ENCODE measurements at places on chromosomes 2 and 18.

- DNase-seq = no peak
Observed at GRCh38 chr2:25617948-25618646, 55.3 kb downstream of the DTNB start.

- no peak for DNase-seq
Observed at GRCh38 chr2:222506230-222506935, 82.0 kb downstream of the SGPP2 start.

DNA sequence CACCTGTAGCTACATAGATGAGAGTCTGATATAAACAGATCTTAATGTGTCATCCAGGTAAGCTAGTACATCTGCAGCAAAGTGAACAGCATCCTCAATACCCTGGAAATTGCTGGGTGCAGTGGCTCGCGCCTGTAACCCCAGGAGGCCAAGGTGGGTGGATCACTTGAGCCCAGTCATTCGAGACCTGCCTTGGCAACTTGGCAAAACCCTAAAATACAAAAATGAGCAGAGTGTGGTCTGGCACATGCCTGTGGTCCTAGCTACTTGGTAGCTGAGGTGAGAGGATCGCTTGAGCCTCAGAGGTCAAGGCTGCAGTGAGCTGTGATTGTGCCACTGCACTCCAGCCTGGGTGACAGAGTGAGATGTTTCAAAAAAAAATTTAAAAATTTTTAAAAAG is 233.9 kb upstream of the SP5 start:
- no peak for DNase-seq

- DNase-seq = no peak
Observed at GRCh38 chr18:23274638-23275482, 139.6 kb downstream of the CABLES1 start.

DNA sequence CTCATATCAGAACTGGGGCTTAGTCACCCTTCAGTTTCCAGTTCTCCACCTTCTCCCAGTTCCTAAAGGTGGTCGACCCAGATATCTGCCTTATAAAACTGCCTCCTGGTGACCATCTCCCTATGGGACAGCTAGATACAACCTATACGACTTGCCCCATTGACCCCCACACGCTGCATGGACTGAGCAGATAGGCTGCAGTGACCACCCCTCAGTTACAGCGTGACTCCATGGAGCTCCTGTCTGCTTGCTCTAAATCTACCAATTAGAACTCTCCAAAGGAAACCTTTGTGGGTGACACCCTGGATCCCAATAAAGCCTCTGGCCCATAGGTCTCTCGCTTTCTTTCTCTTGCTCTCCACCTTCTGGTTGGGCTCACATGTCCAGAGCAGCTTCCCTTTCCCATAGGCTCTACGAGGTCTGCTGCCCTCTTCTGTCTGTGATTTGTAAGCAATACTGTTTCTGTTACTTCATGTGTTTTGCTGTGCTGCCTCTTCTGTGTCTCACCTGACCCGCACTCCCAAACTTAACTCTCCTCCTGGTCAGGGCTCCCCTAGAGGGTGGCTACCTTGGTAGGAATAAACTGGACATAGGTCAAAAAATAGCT is 971.3 kb upstream of the FAM98A start:
- DNase-seq = no peak

DNA sequence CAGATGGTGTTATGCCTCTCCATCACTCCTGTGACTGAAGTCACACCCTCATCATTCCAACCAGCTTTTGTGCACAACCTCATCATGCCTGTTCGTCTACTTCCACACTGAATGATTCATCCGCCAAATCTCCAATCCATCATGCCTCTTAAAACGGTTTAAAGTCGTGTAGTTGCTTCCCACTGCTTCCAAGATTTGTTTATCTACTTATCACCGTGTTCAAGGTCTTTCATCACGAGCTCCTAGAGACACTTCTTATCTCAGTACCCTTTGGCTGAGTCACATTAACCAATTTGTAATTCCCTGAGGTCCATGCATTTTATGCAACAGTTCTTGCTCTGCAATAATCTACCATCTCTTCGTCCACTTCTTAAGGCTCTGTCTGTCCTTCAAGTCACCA is 592.3 kb upstream of the ID2 start:
- no peak for DNase-seq

DNA sequence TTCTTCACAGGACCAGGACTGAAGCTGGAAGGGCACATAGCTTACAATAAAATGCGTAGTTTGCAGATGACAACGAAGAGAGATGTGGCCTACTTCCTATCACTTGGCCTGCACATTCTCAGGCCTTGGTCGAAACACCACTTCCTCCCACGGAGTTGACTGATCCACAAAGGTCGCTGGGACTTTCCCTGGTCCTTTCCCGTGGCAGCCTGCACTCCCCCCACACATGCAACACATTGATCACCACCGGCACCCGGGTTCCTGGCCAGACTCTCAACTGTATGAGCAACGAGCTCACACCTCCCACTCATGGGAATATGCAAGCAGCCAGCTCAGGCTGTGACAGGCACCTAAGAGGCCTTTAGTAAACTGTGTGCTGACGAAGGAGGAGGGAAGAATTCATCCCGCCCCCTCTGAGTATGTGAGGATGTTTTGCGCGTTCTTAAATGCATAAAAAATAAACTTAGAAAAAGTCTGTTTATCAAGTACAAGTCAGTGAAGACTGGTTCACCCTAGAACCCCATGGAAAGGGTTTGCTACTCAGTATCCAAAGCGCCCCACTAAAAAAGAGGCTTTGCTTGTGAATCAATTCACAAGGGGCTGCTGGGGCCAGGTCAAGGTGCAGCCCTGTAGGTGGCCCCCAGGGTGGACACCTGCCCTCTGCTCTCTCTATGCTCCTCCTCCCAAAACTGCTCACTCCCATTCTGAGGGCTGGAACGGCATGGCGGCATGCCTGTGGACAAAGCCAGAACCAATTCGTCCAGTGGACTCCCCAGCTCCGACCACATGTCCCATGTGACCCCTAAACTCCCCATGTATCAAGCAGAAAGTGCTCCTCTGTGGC is 154.3 kb downstream of the EIPR1 start:
- DNase-seq = no peak

- DNase-seq = no peak
Observed at GRCh38 chr2:101704046-101704466, 6.5 kb downstream of the MAP4K4 start.

DNA sequence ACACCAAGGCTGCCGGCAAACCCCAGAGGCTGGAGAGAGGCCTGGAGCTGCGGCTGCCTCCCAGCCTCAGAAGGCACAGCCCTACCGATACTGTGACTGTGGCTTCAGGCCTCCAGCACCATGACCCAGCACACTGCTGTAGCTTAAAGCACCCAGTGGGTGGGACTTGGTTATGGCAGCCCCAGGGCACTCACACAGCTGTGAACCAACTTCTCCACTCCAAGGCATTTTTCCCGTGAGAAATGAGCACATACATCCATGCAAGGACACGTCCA is 199.5 kb downstream of the NDUFA10 start:
- DNase-seq = no peak

DNA sequence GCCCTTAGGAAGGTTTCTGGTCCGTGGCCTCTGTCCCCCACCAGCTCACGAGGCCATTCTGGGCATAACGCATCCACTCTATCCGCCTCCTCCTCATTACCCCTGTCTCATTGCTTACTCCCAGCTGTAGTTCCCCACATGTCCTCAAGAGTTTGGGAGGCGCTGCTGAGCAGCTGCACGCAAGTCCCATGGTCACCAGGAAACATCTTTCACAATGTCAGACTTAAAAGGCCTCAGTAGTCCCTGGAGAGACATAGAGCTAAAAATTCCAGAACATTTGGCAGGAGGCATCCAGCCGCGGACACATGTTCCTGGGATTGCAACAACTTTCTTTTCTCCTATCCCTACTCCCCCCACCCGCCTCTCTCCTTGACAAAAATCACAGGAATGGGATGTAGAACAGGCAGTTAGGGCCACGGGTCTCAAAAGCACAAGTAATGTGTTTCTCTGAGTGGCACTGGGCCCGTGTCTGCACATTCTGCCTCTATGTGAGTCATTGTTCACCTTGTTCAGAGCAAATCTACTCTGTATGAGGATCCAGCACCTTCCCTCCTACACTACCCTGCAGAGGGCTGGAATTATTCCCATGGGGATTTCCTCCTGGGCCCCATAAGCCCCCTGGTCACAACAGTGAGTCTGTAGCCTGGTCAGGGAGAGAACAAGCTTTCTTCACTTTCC is 8.1 kb downstream of the LBH start:
- DNase-seq = peak; percentile 35

- peak; percentile 49 for DNase-seq
Observed at GRCh38 chr18:23498877-23499276, 4.4 kb upstream of the RMC1 start.

- no peak for DNase-seq
Observed at GRCh38 chr2:67208887-67209500, 188.1 kb upstream of the ETAA1 start.

DNA sequence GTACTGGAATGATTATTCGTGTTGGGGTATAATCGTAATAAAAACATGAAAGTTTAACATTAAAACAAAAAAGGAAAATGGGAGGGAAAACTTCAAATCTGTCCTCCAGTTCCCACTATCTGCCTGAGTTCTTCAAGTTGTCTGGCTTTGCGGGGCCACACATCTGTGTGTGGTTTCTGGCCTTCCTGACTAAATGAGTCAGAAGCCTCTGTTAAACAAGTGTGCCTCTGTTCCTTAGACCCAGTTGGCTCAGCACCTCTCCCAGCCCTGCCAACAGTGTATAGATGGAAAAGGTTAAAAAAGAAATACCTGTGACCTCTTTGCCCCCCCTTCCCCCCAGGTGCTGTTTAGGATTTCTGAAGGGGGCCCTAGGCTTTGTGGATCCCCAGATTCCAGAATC is 30.2 kb downstream of the XDH start:
- DNase-seq = no peak

- no peak for DNase-seq
Observed at GRCh38 chr2:137220438-137220993, 455.2 kb downstream of the THSD7B start.

DNA sequence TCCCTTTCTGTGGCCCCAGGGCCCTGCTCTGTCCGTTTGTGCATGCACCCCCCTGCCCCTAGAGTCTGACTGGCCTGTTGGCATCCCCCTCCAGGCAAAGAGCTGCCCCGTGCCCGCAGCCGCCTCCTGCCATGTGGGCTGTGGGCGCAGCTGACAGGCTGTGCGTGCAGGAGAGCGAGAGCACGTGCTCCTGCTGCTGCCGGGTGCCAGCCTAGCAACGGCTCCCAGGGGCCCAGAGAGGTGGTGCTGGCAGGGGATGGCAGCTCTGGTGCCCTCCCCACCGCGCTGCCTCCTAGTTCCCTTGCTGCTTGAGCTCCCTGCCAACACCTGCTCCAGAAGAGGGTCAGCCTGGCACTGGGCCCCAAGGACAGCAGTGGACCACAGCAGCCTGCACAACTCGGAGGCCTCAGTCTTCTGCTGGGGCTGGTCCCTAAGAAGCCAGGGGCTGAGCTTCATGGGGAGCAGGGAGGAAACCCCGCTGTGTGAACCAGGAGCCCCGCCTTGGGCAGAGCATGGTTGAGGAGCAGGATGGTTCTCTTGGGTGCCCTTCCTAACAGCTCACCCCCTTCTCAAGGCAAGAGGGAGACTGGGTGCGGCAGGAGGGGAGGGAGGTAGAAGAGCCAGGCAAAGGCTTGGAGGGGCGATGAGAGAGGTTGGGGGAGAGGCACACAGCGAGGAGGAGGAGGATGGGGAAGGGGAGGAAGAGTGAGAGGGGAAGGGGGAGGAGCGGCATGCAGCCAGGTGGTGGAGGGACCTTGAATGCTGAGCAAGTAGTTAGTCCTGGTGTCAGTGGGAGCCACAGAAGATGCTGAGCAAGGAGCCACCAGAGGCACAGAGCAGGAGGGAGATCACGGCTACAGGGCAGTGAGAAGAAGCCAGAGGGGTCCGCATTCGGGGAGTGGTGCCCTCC is 23.8 kb upstream of the PTMA start:
- no peak for DNase-seq

DNA sequence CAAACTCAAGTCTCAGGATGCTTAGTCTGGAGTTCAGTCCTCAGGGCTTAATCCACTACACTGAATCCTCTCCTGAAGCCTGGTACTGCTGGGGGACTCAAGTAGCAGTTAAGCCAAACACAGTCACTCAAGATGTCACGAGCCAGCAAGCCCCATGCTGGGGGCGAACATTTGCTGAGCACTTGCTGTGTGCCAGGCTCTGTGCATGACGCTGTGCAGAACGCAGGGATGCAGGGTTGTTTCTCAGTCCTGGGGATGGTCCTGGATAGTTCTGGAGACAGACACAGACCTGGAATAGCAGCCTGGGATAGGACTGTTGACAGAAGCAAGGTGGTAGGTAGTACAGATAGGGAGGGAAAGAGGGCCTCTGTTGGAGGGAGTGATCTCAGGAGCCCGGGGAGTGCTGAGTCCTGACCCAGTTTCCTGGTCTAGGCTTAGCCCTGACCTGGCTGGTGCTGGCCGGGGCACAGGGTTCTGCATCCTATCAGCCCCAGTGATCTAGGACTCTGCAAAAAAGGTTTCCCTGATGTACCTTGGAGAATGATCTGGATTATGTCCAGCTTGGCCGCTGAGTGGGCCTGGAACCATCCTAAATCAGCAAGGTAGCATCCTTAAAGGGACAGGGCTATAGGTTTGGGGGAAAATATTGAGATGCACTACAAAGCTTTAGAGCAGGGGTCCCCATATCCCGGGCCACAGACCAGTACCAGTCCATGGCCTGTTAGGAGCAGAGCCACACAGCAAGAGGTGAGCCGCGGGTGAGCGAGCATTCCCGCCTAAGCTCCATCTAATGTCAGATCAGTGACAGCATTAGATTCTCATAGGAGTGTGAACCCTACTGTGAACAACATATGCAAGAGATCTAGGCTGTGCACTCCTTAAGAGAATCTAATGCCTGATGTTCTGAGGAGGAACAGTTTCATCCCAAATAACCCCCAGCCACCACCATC is 54.7 kb upstream of the OTOF start:
- DNase-seq = no peak

DNA sequence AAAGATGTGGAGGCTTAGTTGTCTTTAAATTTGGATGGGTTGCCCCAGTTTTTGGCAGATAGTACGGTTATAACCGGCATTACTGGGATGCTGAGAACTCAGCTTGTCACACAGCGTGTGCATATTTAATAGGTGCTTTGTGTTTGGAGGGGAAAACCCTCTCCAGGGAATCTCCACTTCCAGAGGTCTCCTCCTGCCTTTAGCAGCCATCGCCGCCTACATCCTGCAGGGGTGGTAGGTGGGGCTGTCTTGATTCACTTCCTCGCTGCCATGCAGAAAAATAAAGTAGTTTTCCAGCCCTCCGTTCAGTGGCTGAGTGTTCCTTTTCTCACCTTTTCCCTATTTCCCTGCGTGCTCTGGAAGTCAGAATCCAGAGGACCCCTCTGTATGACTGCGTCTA is 76.4 kb downstream of the ITGB1BP1 start:
- no peak for DNase-seq
